ENCODE measurements at places on chromosomes 16 and 17.

DNA sequence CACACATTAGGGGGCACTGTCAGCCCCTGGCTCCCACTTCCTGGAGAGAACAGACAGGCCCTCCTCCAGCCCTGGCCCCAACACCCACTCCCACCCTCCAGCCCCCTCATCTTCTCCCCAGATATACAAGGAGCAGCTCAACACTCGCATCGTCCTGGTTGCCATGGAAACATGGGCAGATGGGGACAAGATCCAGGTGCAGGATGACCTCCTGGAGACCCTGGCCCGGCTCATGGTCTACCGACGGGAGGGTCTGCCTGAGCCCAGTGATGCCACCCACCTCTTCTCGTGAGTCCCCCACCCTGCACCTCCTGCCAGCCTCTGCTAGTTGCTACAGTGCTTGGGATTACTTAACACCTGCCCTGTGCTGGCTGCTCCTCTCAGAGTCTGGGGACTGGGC, 14.4 kb downstream of the ADAM11 start:
- DNase-seq: no peak

DNA sequence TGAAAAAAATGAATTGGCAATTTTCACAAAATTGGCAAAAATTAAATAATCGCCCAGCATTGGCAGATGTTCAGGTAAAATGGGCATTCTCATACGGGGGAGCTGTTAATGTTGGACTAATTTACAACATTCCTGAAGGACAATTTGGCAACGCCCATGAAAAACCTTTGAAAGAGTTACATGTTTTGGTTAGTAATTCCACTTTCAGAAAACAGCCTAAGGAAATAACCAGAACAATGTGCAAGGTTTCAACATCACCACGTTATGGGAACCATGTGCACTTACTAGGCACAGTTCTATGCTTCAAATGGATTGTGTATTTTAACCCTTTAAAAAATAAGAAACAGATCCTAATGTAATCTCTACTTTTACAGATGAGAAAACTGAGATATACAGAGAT, 62.7 kb downstream of the CDYL2 start:
- DNase-seq: peak; percentile 41

GRCh38 chr17:58968426-58969061, 138.1 kb downstream of the TRIM37 start:
- no peak for DNase-seq

- no peak for DNase-seq
Observed at GRCh38 chr16:27598931-27599565, 49.1 kb downstream of the KATNIP start.

DNA sequence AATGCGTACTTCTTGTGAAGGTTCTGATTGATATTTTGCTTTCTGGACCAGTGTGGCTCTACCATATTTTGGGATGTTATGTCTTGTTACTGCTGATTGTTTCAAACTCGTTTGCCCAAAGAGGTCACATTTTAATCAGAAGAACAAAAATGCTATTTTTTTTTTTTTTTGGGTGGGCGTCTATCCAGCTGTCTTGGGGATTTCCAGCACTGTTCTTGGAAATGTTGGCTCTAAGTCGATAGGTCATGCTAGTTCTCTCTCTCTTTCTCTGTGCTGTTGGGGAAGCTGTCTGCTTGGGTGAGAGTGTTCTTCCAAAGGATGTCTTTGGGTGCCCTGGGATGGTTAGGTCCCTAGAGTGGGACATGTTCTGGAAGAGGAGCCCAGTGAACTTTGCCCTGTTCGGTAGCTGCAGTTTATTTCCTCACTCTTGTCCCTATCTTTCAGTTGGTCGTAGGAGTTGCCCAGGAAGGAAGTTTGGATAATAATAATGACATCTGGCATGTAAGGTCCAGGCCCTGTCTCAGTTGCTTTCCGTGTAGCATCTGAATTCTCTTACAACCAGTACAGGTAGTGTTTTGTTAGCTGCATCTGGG, 2.9 kb downstream of the IRF8 start:
- DNase-seq: no peak

GRCh38 chr17:81049372-81049911, 14.5 kb downstream of the BAIAP2 start:
- DNase-seq: no peak

DNA sequence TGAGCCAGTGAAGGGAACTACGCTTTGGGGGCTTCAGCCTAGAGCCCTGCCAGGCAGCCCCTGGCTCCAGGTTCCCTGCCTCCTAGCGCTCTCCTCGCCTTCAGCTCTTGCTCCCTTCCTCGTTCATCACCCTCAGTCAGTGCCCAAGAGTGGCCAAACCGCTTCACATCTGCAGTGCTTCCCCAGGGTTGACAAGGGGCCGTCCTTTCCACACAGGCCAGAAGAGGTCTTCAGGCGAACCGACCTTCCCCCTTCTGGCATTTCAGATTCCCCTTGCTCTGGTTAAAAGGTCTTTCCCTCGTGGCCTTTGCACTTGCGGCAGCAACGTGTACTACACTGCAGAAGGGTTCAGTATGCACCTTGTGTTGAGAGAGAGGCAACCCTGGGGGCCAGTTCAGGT, 4.1 kb downstream of the RASD1 start:
- DNase-seq: no peak

DNA sequence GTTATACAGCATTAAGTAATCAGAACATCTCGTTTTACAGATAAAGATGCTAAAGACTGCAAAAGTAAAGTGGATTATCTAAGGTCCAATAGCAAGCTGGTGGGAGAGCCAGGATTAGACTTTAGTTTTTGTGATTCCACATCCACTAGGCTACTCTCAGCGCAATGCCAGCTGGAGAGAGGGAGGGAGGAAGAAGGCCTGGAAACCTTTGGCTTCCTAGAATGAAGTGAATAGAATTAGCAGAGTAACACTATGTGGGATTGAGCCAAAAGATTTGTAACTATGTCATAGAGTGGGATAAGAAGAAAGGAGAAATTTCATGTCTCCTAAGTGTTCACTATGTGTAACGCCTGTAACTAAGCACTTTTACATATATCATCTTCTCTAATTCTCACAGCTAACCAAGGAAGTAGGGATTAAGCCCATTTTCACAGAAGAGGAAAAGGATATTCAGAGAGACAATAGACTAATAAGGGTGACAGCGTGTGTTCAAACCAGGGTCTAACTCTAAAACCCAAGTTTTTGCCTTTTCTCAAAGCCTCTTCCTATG, 25.4 kb upstream of the NSRP1 start:
- no peak for DNase-seq

DNA sequence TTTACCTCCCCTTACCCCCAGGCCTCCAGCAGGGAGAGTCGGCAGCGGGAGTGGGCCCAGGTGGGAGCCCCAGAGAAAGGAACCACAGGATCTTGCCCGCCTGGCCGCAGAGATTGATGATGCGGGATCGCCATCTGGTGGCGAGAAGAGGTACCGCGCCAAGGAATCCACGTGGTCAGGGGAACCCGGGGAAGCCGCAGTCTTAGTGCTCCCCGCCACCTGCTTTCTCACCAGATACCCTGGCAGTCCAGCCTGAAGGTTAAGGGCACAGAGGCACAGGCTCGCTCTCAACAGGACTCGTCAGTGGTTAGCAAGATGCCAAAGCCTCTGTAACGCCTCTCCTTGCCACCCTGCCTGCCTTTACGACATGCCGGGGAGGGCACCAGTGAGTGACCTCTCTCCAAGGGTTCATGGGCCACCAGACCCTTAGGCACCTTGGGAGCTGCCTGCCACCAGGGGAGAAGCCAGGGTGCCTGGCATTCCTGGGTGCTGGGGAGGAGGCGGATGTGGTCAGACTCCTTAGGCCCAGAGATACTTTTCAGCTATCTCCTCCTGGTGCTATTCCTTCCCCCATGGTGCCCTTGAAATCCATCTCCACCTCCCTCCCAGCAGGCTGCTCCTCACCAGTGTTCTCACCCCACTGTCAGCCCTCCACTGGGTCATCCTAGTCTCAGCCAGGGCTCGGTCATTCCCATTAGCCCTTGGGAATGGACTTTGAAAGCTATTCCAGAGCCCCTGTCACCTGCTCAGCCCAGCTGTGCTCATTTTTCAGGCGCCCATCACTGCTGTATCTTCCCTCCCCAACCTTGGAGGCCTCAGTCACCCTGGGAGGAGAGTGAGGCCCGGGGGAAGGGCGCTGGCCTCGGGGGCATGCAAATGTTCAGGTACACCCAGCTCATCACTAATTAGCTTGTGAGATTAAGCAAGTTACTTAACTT, 5.5 kb upstream of the RHBDF2 start:
- DNase-seq: peak; percentile 68

- DNase-seq: no peak
Observed at GRCh38 chr16:869823-870641, 69.5 kb upstream of the GNG13 start.

GRCh38 chr17:48636177-48637018, 10.2 kb upstream of the HOXB9 start:
- DNase-seq: peak; percentile 37

- DNase-seq: peak; percentile 51
Observed at GRCh38 chr16:71358464-71358998, at the start of gene CALB2. Gene CALB2, plus strand, starts transcription at chr16:71358723. Its CDS starts 70 bp downstream, at chr16:71358793.

DNA sequence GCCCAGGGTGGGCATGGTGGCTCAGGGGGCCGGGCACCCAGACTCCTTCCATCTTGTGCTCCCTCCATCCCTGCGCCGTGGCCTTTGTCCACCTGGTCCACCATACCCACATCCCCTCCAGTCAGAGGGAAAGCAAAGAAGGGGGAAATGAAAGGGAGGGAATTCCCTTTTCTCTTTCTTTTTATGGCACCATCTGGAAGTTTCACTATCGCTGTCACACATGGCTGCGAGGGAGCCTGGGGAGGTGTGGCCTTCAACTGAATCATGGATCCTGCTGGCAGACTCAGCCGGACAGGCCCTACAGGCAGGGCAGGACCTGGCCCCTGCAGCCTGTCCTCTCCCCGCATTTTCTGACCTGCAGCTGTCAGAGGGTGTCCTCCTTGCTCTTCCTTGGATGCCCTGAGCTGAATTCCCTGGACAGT, 6.2 kb downstream of the SLC12A3 start:
- peak; percentile 58 for DNase-seq

- no peak for DNase-seq
Observed at GRCh38 chr16:83233153-83233552, 574.6 kb upstream of the HSBP1 start.

DNA sequence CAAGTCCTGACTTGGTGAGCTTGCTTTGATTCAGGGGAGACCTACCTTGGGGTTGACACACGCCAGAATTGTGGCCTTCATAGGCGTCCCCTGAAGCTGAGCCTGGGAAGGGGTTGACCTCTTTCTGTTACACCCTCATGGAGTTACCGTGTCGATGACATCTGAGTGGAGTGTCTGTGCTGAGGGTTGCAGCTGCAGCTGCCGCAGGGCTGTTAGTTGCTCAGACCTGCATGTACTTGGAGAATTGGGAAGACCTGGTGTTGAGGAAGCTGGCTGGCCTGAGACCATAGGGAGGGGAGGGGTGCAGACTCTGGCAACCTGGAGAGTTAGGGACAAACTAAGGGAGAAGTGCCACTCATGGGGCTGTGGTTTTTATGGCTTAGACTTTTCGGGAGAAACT, 9.6 kb downstream of the GSE1 start:
- no peak for DNase-seq

GRCh38 chr17:2602597-2603017, 9.2 kb downstream of the PAFAH1B1 start:
- peak; percentile 33 for DNase-seq

DNA sequence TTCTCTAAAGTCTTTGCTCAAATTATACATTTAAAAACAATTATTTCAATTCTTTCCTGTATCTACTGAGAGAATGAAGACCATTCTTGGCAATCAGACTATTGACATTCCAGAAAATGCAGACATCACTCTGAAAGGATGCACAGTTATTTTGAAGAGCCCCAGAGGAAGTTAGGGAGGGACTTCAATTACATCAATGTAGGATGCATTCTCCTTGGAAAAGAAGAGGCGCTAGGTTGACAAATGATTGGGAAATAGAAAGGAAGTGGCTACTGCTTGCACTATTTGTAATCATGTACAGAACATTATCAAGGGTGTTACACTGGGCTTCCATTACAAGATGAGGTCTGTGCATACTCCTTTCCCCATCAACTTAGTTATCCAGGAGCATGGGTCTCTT, 74.3 kb downstream of the SSH2 start:
- DNase-seq: peak; percentile 55

- no peak for DNase-seq
Observed at GRCh38 chr17:79794659-79795511, 2.0 kb downstream of the CBX8 start.

DNA sequence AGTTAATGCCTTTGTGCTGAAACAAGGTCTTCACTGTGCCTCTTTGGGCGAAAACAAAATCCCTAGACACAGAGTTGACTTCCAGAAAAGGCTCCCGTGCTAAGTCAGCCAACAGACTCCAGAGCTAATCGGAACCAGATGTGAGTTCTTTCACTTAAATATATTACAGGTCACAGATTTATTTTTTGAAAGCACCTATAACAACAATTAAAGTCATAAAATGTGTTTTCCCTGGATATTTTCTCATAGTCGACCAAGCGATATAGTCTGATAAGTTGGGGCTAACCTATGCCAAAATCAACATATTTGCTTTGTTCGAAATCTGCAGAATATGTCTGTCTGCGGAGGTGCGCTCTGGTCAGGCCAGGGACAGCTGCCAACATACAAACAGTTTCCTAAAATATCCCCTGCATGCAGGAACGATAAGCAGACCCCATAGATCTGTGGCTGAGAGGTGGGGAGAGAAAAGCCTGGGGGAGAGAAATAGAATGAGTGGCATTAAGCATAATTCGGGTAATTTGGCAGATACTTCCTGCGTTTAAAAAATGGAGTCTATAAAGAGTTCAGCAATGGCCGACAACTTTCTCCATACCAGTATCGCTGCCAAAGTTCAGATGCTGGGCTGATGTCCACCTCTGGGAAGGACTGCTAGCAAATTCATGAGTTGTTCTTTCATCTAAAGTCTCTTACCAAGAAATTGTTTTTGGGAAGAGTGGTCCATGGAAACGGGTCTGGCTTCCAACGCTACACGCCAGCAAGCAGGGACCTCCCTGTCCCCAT, 50.8 kb upstream of the MYH10 start:
- DNase-seq: no peak

DNA sequence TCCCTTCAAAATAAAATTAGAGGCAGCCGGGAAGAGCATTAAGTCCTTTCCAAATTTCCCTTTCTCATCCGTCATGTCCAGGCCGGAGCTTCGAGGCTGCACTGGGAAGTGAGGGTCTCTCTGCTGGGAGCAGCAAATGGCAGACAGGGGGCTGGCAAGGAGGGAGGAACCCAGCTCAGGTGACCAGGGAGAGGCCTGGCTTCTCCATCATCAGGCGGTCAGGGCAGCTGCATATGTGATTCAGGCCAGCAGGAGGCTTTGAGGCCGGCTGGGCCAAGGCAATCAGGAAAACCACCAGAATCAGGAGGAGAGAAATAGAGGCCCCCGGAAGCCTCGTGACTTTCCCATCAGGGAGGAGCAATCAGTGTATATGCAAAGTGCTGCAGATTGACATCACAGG, 85.0 kb upstream of the RPL38 start:
- DNase-seq: no peak

- DNase-seq: no peak
Observed at GRCh38 chr16:23391381-23392222, 61.4 kb downstream of the COG7 start.

DNA sequence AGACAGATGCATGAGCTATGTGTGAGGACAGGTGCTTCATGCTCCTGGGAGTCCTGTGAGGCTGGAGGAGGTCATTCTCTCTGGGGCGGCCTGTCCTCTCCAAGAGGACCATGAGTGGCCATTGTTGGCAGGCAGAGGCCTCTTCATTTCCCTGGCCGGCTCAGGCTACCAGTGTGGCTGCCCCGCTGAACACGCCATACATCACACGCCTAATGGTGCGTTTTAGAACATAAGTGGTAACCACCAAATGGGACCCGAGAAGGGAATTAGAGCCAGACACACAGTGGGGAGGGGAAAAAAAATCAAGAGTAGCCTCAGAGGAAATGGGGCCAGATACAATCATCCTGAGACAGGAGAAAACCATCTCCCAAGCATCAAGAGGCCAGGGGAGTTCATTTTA, 140.0 kb downstream of the SPACA3 start:
- no peak for DNase-seq

Measured in epithelial cell of esophagus (primary cell).